Activated CD8-positive, alpha-beta T cell treated with anti-CD3 and anti-CD28 coated beads for 36 hours (primary cell): ENCODE measurements at places on chromosomes 6 and 20. TPM values are rescaled to one million over a fixed set of nuclear protein-coding genes. Genes with fewer than 3 reads are reported as not detected.
A peak's percentile ranks its signal among the peaks of the same experiment; 100 is the strongest.

GRCh38 chr20:4776079-4776630 lies 54.4 kb downstream of the PRND start:
- peaks cover 8% of the 10 kb centered on the region for H3K36me3 ChIP-seq
- H3K4me3 ChIP-seq = no peak overlapping the region
- no peak overlapping the region for H3K27ac ChIP-seq
- H3K4me1 ChIP-seq = peaks cover 3% of the 10 kb centered on the region
- no peak for DNase-seq

Gene TCF15
- not detected for total RNA-seq

GRCh38 chr6:49097116-49097515 lies 365.9 kb downstream of the MMUT start:
- no peaks in the 10 kb centered on the region for H3K4me1 ChIP-seq
- no peaks in the 10 kb centered on the region for H3K36me3 ChIP-seq
- no peak overlapping the region for H3K27ac ChIP-seq

Gene PRR18
- 0.23 TPM for total RNA-seq

Gene PRPH2
- total RNA-seq = not detected

GRCh38 chr6:113442040-113442439 lies 415.1 kb upstream of the MARCKS start:
- H3K4me3 ChIP-seq = no peak overlapping the region
- no peak for DNase-seq
- H3K27ac ChIP-seq = no peak overlapping the region
- H3K27me3 ChIP-seq = no peaks in the 10 kb centered on the region
- H3K36me3 ChIP-seq = no peaks in the 10 kb centered on the region
- H3K4me1 ChIP-seq = no peaks in the 10 kb centered on the region

DNA sequence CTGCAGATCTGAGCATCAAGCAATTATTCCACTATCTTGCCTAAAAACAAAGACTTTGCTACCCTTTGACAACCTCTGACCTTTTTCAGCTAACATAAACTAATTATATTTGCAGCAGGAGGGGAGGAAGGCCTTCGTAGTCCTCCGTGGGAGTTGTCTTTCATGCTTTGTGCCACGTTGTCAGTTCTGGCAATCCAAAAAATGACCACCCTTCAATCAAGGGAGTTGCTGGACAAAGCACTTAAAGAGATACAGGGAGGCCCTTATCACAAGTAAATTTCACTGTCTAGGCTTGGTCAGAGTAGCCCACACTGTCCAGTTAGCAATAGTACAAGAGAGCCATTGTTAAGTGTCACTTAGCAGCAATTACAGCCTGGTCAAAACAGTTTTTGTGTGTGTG lies 578.9 kb downstream of the HAO1 start:
- no peaks in the 10 kb centered on the region for H3K27me3 ChIP-seq
- H3K4me3 ChIP-seq = no peak overlapping the region
- H3K4me1 ChIP-seq = no peaks in the 10 kb centered on the region

DNA sequence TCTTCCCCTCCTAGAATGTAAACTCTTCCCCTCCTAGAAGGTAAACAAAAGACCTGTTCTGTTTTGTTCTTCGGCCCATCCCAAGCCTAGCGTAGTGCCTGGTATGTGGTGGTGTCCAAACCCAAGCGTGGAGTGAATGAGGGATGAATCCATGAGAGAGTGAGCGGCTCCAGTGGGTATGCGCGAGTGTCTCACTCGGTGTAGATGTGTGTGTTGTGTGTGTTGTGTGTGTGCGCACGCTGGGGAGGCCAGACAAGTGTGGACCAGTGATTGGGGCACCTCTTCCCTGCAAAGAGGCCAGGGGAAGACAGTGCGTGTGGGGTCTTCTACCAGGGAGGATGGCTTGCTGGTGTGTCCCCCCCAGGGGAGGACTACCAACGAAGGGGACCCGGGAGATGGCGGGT lies 392 bp upstream of the SLC2A10 start:
- no peak for DNase-seq
- H3K4me3 ChIP-seq = peak overlapping the region; percentile 42
- no peaks in the 10 kb centered on the region for H3K36me3 ChIP-seq
- peaks cover 11% of the 10 kb centered on the region for H3K4me1 ChIP-seq

Gene LKAAEAR1
- total RNA-seq = 0.43 TPM

Gene SIGLEC1
- total RNA-seq = not detected

DNA sequence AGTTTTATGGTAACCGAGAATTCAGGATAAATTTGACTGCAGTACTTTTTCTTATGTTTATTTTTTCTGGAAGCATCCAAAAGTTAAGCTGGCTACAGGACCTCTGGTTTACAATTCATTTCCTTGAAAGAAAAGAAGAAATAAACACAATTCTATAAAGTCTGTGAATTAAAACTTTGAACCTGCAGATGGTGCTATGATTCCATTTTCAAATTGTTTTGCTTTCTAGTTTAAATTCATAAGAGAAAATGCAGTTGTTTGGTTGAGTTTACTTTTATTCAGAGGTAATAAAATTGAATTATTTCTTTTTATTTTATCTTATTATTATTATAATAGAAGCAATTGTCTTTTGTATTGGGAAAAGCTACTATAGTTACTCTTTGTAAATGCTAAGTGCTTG lies 1.8 kb upstream of the VIP start:
- H3K27ac ChIP-seq = no peak overlapping the region
- H3K36me3 ChIP-seq = no peaks in the 10 kb centered on the region
- no peaks in the 10 kb centered on the region for H3K4me1 ChIP-seq
- no peak overlapping the region for H3K4me3 ChIP-seq

DNA sequence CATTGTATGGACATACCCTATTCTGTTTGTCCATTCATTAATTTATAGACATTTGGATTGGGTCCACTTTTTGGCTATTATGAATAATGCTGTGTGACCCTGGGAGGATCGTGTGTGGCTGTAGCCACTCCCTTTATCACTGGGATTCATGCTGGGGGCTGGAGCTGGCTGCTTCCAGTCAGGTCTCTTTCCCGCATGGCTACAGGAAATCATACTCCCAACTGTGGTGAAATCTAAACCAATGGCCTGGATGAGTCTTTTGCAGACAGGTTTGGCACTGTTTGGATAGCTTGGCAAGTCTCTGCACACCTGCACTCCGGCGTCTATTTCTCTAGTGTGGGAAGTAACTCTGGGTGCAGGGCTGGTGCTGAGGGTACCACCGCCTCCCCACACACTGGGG lies 80.4 kb downstream of the RIN2 start:
- DNase-seq = no peak
- H3K4me3 ChIP-seq = no peak overlapping the region
- H3K27ac ChIP-seq = no peak overlapping the region

GRCh38 chr6:92888316-92888715 lies 531.0 kb downstream of the EPHA7 start:
- H3K4me1 ChIP-seq = no peaks in the 10 kb centered on the region
- no peak for DNase-seq
- no peak overlapping the region for H3K4me3 ChIP-seq
- H3K36me3 ChIP-seq = no peaks in the 10 kb centered on the region
- H3K27ac ChIP-seq = no peak overlapping the region
